ENCODE measurements at places on chromosomes 4 and X.

- no peak for DNase-seq
These were observed 18.5 kb downstream of the CD99 start for GRCh38 chrX:2709556-2709955.

GRCh38 chrX:8721536-8721935 lies 10.4 kb downstream of the ANOS1 start:
- DNase-seq: no peak

DNA sequence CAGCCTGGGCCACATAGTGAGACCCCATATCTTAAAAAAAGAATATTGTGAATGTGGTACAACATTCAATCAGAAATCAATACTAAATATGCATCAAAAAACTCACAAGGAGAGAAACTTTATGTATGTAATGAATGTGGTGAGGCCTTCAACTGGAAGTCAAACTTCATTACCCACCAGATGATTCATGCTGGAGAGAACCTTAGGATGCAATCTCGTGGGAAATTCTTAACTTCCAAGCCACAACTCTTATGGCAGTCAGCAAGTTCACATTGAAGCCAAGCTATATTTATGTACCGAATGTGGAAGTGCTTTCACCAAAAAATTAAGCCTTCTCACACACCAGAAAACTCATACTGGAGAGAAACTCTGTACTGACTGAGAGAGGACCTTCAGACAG lies 84.5 kb upstream of the UXT start:
- DNase-seq: no peak

DNA sequence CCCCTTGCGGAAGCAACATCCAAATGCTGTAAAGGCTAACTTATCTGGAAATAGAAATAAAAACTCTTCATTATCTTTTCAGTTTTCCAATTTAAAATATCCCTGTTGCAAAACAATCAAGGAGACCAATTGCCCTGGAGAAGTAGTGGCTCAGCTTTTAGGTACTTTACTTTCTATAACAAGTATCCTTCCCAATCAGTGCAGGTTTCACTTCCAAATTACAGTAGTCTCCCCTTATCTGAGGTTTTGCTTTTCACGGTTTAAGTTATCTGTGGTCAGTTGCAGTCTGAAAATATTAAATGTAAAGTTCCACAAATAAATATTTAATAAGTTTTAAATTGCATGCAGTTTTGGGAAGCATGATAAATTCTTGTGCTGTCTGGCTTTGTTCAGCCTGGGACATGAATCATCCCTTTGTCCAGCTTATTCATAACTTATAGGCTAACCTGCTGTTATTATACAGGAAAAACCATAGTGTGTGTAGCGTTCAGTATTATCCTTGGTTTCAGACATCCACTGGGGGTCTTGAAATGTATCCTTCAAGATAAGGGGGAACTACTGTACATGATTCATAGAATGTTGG lies 973.1 kb upstream of the GRID2 start:
- DNase-seq: no peak

GRCh38 chr4:35503435-35503834 lies 740.9 kb downstream of the ARAP2 start:
- DNase-seq: no peak

- no peak for DNase-seq
These were observed 459.5 kb downstream of the ANKRD50 start for GRCh38 chr4:124253080-124253479.

DNA sequence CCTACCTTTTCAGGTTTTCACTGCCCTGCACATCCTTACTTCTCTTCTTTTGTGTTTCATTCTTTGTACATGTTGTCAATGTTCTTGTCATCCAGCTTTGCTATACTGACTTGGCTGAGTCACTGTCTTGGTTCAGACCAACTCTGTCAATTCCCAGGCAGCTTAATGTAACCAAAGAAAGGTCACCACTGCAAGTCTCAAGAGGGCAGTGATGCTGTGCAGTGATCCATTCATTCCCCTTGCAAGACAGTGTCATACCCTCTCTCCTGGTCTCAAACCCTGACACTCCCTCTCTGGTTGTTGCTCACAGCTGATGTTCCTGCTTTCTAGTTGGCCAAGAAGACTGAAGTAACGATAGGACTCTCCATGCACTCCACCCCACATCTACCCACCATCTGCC lies 17.5 kb downstream of the RAB39B start:
- DNase-seq: no peak

DNA sequence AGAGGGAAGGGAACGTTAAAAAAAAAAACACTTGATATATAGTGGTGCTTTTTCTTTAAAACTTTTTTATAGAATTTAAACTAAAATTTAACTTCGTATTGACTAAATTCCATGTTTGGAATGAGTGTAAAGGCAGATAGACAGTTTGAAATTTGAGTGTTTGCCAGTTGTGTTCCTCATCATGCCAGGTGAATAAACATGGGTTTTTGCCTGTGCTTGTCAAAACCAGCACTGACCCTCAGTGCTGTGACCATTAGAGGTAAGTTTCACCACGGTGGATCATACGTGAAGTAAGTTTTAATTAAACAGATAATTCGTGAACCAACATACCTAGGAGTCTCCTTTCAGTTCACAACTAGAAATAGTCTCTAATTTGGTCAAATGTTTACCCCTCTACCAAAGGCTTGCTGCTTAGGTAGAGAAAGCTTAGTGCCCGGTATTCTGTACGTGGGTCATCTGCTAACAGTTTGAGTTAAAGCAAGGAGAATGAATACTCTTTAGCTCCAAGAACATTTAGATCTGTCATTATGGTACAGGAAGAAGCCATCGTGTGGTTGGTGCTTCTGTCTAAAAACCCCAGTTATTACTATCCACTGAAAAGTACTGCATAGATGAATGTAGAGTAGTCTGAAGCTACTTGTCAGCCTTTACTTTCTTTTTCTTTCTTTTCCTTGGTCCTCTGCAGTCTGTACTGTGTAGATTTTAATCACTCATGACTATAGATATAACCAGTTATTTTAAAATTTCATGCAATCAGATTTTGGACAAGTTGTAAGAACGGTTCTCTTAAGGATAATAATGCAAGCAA lies 32.7 kb downstream of the KIAA0232 start:
- DNase-seq: no peak

GRCh38 chr4:83535520-83536361 lies at the start of gene GPAT3:
GPAT3 (plus strand) TSS chr4:83536108; CDS start chr4:83536623, 515 bp downstream.
- DNase-seq: peak; percentile 52

DNA sequence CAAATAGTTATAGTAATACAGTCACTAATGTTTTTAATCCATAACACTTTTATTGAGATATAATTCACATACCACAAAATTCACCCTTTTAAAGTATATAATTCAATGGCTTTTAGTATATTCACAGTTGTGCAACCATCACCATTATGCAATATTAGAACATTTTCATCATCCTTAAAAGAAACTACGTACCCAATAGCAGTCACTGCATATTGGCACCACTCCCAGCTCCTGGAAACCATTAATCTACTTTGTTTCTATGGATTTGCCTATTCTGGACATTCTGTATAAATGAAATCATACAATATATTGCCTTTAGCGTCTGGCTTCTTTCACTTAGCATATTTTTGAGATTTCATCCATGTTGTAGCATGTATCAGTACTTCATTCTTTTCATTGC lies 99.3 kb downstream of the AMMECR1 start:
- no peak for DNase-seq

DNA sequence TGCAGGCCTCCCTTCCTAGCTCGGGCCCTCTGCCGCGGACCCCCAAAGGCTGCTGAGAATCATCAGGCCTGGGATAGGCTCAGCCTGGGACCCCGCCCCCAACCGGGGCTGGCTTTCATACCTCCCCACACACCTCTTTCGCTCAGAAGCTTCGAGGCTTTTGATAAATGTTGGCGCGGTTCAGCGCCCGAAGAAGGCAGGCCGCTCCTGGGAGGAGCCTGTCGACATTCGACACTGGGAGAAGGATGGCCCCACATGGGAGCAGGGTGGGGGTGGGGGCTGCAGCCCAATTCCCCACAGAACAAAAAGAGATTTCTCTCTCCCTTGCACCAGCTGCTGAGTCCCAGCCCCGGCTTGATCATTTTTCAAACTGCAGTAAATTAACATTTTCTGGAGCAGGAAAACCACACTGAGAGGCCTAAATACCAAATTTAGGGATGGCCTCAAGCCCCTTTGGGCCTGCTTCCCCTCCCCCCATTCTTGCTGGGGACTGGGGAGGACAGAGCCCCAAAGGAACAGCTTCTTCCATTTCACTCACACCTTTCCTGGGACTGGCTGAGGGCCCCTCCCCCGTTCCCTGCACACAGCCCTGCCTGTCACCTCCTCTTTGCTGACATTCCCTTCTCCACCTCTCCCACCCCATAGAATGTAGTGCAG lies 112.9 kb upstream of the PJA1 start:
- no peak for DNase-seq

DNA sequence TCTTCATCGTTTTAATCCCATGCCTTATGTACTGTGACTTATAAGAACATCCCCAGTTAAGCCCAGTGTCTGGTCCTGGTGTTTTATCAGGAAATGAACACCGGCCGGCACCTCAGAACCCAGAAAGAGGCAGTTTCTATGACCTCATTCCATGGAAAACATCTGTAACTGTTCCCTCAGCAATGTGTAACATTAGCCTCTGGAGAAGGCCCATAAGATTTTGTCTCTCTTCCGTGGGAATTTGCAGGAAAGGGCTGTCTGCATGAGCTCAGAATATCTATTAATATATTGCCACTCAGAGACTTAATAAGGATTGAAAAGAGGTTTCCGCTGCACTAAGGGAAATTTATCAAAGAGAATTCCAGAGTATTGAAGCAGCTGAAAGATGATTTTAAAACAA lies 3.1 kb upstream of the TCEANC start:
- no peak for DNase-seq

GRCh38 chr4:104763554-104764222 lies 269.0 kb upstream of the CXXC4 start:
- DNase-seq: no peak
